Spinal cord (tissue), 10 donors: ENCODE measurements at places on chromosomes 12 and 14. TPM values are rescaled to one million over a fixed set of nuclear protein-coding genes. Genes with fewer than 3 reads are reported as not detected.

Gene LMNTD1
- total RNA-seq: 3.0 TPM

Gene MGP
- 326 TPM for total RNA-seq

Gene SLC5A8
- 0.22 TPM for total RNA-seq

Gene PSMD9
- 32.7 TPM for total RNA-seq

Gene DACT1
- 24.0 TPM for total RNA-seq

Gene FAM186B
- total RNA-seq: 0.55 TPM

Gene IL23A
- total RNA-seq: not detected

Gene ZFHX2
- 4.9 TPM for total RNA-seq

Gene CACNA2D4
- total RNA-seq: 1.8 TPM

Gene C12orf54
- 0.40 TPM for total RNA-seq

Gene CABP1
- 3.5 TPM for total RNA-seq

Gene NEUROD4
- 0.50 TPM for total RNA-seq

Gene LIN7A
- 12.0 TPM for total RNA-seq

Gene FGF6
- not detected for total RNA-seq

Gene NFE2
- 6.5 TPM for total RNA-seq

Gene GPR68
- total RNA-seq: 2.0 TPM

Gene ZC3H14
- total RNA-seq: 86.8 TPM

Gene CINP
- total RNA-seq: 36.0 TPM

Gene SOCS2
- 31.2 TPM for total RNA-seq

Gene PSMA6
- total RNA-seq: 155 TPM

Gene CMKLR1
- total RNA-seq: 12.0 TPM

Gene MSRB3
- total RNA-seq: 20.6 TPM

Gene TMEM63C
- total RNA-seq: 11.7 TPM
